Omental fat pad (tissue), 4 donors: ENCODE measurements at places on chromosomes 4 and X.

DNA sequence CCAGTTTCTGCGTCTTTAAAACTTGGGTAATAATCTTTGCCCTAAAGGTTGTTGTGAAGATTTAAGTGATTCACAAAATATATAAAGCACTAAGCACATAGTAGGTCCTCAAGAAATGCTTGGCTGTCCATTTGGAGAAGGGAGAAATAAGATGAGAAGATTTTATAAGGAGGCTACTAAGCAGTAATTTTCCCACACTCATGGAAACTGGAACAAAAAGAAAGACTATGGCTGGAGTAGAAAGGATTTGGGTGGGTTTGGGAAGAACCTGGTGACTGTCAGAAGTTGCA, 47.0 kb downstream of the PRPS1 start:
- no peak for DNase-seq

GRCh38 chr4:89410687-89411086, 103.1 kb upstream of the GPRIN3 start:
- no peak for DNase-seq

DNA sequence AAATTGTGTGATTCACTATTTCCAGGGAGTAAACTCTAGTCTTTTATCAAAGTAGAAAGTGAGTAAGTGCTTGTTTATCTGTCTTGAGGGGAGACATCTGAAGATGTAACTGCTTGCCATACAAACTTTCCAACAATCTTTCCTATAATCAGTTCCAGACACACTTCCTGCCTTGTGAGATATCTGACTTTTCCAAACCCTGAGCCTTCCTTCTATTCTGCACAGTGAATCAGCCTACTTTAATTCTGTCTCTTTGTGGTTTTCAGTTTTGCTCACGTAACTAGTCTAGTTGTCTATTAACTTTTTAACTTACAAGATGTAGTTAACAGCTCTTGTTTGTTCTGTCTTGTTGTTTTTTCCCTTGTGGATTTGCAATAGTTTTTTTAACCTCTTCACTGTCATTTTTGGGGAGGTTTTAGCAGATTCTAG, 947.8 kb downstream of the C4orf33 start:
- DNase-seq: no peak

DNA sequence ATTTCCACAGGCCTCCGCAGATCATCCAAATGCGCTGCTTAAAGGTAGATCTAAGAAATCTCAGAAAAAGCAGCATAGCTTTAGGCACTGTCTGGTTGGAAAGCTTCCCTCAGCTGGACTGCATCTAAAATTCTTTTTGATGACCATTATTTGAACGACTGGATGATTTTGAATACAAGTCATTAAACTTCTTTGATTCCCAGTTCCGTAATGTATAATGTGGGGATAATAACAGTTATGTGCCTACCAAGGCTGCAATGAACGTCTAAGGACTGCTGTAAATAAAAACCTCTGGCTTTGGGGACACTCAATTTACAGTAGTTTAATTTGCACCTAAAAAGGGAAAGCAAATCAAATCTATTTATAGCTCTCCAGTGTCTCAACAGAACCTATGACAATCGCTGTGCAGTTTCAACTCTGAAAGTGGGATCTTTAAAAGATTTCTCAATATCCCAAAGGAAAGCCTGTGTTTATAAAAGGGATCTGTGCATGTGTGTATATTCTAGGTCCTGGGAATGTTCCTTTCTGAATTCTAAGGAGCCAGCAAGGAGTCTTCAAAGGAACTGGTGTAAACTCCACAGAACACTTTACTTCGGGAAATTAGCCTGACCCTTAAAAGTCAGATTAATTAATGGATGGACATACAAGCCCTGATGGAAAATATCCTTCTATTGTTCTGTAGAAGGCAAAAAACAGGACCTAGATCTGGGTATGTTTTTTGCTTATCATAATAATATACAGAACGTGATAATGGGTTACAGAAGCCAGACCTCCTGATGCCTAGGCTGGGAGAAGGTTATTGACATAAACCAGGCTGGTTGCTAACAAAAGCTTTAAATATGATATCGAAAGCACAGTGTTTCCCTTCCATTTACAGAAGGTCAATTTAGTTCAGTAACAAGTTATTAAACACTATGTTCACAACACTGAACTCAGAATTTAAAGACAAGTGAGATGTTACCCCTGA, 53.4 kb downstream of the AFAP1 start:
- DNase-seq: no peak

- no peak for DNase-seq
Measured at GRCh38 chr4:84529169-84529751, 30.2 kb upstream of the NKX6-1 start.

- DNase-seq: no peak
Measured at GRCh38 chrX:11105080-11105479, 6.1 kb upstream of the HCCS start.

DNA sequence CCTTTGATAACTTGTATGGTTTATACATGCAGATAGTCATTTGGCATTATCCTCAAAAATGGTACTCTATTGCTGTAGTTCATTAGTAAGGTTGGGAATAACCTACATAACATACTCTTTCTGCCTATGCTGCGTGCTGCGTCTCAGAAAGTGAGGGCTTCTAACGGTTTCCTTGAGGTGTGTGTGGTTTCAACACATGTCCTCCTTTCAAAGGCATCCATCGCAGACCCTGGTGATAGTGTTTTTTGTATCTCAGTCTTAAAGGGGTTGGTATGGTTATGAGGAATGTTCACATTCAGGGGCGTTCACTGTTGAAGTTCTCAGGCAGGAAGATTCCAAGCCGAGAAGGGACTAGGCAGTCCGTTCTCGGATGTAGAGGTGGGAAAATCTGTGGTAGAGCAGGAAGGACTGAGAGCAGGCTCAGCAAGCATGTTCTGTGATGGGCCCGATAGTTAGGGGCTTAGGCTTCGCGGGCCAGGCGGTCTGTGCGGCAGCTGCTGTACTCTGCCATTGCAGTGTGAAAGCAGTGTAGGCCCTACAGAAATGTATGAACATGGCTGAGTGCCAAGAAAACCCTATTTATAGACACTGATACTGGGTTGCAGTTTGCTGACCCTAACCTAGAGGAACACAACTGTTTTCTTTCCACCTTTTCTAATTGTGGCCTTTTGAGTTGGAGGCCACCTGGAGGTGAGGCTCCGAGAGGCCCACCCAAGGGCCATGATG, 123.2 kb downstream of the GPR143 start:
- DNase-seq: no peak

DNA sequence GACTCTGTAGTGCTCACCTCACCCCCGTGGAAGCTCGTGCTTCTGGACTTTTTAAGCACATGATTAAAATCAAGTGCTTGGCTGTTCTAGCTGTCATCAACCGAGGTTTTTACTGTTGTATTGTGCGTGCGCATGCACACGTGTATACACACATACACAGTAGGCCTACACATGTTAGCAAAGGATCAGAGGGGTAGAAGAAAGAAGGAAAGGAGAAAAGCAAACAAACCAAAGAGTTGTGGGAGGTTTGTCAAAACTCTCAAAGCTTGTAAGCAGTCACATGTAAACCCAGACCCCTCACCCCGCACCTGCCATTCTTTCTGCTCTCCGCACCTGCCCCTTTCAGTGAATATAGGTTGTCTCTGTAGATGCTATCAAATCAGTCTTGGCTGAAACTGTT, 311.8 kb downstream of the HS3ST1 start:
- DNase-seq: no peak

DNA sequence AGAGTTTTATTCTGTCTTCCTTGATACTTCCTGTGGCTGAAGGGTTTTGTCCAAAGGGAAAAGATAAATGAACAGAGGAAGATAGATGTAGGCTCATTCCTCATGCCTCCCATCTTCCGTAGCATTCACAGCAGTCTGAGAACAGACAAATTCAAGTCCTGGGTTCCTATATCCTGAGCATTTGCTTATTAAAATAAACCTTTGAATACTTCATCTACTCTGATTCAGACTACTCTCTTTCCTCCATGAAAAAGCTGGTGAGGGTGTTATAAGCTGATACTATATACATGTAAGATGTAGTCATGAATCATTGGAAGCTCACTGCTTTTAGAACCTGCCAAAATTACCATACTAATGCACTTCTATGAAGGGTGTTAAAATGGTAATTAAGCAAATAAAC, 61.2 kb downstream of the GAB1 start:
- no peak for DNase-seq

DNA sequence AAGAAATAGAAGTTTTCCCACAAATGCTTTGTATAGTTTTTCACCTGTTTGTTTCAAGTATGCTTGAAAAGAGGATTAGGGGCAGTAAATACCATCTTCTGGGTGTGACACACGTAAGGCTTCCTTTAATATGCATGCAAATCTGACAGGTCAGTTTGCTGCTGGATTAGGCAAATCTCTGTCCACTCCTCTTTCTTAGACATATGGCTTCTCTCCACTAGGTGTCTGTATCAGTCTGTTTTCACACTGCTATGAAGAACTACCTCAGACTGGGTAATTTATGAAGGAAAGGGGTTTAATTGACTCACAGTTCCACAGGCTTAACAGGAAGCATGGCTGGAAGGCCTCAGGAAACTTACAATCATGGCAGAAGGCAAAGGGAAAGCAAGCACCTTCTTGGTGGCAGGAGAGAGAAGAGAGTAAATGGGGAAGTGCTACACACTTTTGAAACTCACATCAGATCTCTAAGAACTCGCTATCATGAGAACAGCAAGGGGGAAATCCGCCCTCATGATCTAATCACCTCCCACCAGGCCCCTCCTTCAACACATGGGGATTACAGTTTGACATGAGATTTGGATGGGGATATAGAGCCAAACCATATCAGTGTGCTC, 66.9 kb downstream of the TAB3 start:
- DNase-seq: no peak

- DNase-seq: no peak
Measured at GRCh38 chr4:113053883-113054282, 4.4 kb downstream of the ANK2 start.

- no peak for DNase-seq
Measured at GRCh38 chr4:154014407-154015321, 225.8 kb upstream of the SFRP2 start.

- DNase-seq: no peak
Measured at GRCh38 chrX:9383655-9384054, 81.2 kb upstream of the TBL1X start.

DNA sequence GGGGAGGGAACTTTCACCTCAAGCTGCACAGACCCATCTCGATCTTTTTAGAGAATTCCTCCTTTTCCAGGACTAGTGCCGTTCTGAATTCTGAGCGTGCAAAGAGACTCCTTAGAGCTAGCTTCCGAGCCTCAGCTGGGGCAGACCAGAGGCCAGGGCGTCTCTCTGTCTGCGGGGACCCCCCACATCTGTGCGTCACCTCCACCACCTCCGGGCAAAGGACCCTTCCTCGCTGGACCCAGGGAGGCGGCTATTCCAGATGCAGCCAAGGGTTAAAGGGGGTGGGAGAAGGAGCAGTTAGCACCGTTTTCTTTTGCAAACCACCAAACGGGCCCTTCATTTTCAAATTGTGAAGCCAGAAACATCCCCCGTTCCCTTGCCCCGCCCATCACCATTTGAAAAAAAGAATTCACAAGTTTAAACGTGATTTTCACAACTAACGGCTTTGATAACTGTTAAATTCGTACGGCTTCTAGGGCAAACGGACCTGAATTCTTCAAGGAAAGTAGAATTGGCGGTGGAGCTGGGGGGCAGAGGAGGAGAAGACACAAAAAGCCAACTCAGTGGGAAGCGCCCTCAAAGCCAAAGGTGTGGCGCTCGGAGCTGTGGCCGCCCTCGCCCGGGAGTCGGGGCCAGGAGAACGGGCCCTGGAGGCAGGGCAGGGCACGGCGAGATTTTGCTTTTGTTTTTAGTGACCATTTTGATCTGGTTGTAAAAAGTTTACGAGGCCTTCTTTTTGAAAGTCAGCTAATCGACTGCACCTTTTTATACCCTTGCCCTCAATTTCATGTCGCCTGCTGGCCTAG, 3.3 kb upstream of the PDGFRA start:
- no peak for DNase-seq

DNA sequence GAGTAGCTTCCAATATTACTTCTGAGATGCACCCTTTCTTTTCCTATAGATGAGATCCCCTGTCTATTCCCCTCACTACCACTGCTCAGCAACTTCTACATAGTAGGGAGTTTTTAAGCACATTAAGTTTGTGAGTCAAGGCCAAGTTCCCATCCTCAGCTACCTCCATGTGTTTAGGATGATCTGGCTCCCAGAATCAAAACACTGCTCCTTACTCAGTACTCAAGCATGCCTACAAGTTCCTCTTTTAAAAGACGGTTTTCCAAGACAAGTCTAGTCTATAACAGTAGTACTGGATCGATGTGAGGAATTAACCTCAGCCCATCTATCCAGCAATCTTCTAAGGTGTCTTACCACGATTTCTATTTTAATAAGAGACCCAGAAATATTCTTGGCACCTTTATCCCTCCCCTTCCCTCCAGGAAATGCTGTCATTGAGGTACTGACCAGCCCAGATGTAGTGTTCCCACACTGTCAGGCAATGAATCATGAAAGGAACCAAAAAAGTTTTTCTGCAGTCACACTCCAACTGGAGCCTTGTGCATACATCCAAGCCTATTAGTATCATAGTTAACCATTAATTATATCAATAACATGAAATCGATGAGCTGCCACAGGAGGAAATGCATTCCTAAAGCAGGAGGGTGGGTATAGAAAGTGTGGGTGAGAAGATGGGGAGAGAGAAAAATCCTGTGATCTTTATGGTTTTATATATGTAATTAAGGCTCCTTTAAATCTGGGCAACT, 29.6 kb downstream of the AREG start:
- no peak for DNase-seq

GRCh38 chr4:25021216-25021615, 9.5 kb downstream of the LGI2 start:
- no peak for DNase-seq

GRCh38 chr4:173398779-173399415, at the start of gene SCRG1:
Gene SCRG1 (minus strand): TSS chr4:173399116. CDS start chr4:173391414, 7,702 bp downstream.
- DNase-seq: no peak
